NCI-H774 (cell line): ENCODE measurements at places on chromosomes 6 and 20.

DNA sequence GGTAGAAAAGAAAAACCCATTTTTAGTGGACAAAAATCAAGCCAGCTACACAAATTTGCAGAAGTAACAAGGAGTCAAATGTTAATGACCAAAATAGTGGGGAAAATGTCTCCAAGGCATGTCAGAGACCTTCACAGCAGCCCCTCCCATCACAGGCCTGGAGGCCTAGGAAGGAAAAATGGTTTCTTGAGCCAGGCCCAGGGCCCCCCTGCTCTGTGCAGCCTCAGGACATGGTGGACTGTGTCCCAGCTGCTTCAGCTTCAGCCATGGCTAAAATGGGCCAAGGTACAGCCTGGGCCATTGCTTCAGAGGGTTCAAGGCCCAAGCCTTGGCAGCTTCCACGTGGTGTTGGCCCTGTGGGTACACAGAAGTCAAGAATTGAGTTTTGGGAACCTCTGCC is 82.5 kb upstream of the CLVS2 start:
- no peak for DNase-seq

GRCh38 chr20:51610761-51611624 is 68.5 kb upstream of the NFATC2 start:
- DNase-seq, result no peak

DNA sequence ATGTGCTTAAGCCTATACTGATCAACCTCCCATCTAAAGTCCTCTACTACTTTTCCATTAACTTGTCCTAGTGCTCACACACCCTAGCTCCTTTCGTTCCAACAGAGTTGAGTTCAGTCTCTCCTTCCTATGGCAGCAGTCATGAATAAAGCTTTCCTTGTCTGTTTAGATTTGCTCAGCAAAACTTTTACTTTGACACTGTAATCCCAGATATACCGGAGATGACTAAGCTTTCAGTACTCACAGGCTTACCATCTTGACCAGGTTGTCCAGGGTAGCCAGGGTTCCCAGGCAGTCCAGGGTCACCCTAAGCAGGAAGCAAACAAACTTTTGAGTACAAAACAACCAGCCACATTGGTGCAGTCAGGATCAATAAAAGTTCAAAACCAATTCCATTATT is 90.7 kb downstream of the COL21A1 start:
- no peak for DNase-seq

GRCh38 chr6:140494321-140495108 is 1120.1 kb upstream of the CITED2 start:
- no peak for DNase-seq

DNA sequence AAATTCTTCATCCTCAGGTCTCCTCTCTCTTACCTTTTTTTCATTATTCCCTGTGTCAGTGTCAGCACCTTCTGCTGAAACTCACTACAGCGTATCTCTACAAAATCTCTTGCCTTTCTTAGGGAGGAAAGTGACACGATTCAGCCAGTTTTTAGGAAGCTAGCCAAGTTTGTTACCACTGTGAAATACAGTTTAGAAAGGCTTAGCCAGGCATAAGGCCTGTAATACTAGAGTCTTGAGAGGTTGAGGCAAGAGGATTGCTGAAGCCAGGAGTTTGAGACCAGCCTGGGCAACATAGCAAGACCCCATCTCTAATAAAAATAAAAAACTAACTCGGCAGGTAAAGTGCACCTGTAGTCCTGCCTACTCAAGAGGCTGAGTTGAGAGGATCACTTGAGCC is 16.7 kb downstream of the TAB2 start:
- DNase-seq, result no peak

GRCh38 chr6:195861-196360 is 96.4 kb upstream of the DUSP22 start:
- DNase-seq, result no peak

DNA sequence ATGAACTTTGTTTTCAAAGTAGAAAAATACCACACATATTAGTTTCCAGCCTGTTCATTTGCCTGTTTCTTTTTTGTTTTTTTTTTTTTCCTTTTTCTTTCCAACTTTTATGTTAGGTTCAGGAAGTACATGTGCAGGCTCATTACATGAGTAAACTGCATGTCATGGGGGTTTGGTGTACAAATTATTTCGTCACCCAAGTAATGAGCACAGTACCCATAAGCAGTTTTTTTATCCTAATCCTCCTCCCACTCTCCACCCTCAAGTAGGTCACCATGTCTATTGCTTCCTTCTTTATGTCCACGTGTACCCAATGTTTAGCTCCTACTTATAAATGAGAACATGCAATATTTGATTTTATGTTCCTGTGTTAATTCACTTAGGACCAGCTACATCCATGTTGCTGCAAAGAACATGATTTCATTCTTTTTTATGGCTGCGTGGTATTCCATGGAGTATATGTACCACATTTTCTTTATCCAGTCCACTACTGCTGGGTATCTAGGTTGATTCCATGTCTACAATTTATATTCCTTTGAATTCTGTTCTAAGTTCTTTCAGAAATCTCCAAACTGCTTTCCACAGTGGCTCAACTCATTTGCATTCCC is 31.8 kb downstream of the SNX14 start:
- DNase-seq, result no peak

GRCh38 chr6:99120641-99121040 is 172.9 kb upstream of the FBXL4 start:
- DNase-seq, result no peak

GRCh38 chr6:45388328-45388727 is 10.6 kb upstream of the SUPT3H start:
- DNase-seq, result no peak
